Cardiac fibroblast (primary cell): ENCODE measurements at places on chromosomes 3 and 15.
A peak's percentile ranks its signal among the peaks of the same experiment; 100 is the strongest.

- DNase-seq, result no peak
These were observed 35.4 kb upstream of the SUCLG2 start for GRCh38 chr3:67689806-67690205.

DNA sequence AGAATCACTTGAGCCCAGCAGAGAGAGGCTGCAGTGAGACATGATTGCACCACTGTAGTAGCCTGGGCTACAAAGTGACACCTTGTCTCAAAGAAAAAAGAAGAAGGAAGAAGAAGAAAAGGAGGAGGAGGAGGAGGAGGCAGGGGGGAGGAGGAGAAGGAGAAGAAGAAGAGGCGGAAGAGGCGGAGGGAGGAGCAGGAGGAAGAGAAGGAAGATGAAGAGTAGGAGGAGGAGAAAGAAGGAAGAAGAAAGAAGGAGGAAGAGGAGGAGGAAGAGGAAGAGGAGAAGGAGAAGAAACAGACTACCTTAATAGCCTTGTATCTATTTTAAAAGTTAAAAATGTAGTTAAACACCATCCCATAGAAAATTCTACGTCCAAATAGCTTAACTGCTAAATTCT lies 19.1 kb upstream of the ARF4 start:
- no peak for DNase-seq

GRCh38 chr15:74336061-74337005 lies 31.1 kb downstream of the CYP11A1 start:
- peak; percentile 45 for DNase-seq

GRCh38 chr3:126340081-126340511 lies 17.1 kb downstream of the KLF15 start:
- peak; percentile 89 for DNase-seq

- DNase-seq, result no peak
These were observed 109.7 kb upstream of the PDZRN3 start for GRCh38 chr3:73734211-73735089.

- no peak for DNase-seq
These were observed 19.9 kb downstream of the KPNA4 start for GRCh38 chr3:160545504-160545871.

DNA sequence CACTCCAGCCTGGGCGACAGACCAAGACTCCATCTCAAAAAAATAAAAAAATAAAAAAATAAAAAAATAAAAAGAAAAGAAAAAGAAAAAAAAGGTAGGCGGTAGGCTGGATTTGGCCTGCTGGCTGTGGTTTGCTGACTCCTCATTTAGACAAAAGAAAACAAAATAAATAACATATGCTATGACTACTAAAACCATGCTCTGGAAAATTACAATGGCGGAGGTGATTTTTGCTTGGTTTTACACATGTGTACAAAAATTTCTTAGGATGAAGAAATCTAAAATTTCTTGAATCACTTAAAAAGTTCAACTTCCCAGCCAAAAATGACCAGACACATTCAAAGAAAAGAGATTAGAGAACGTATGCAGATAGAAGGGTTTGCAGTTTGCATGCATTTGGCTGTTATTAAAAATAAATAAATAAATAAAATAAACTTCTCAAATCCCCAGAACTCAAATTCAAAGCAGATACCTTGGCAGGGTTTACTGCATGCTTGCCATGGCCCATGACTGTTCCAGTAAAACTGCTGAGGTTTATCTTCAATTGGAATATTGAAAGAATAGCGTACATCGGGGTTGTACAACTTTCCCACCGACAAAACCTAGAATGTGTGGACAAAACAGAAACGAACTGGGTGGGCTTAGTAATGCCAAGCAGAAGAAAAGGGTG lies 65.9 kb downstream of the ADAMTS9 start:
- DNase-seq, result no peak

- no peak for DNase-seq
These were observed 20.9 kb upstream of the MELTF start for GRCh38 chr3:197050511-197050910.

DNA sequence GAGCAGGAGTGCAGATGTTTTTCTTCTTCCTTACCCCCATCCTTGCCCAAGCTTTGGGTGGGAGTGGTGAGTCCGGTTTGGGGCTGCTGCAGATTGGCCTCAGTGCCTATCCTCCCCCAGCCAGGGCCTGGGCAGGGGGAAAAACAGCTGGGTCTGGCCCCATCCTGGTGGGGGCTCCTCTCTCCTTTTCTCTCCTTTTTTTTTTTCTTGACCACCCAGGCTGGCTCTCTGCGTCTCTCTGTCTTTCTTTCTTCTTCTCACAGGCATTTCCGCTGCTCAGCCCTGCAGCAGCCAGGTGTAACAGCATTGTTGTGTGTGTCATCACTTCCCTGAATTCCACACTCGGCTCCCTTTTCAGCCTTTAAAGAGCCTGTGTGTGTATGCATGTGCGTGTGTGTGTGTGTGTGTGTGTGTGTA lies 2.0 kb downstream of the FOXL2NB start:
- no peak for DNase-seq

DNA sequence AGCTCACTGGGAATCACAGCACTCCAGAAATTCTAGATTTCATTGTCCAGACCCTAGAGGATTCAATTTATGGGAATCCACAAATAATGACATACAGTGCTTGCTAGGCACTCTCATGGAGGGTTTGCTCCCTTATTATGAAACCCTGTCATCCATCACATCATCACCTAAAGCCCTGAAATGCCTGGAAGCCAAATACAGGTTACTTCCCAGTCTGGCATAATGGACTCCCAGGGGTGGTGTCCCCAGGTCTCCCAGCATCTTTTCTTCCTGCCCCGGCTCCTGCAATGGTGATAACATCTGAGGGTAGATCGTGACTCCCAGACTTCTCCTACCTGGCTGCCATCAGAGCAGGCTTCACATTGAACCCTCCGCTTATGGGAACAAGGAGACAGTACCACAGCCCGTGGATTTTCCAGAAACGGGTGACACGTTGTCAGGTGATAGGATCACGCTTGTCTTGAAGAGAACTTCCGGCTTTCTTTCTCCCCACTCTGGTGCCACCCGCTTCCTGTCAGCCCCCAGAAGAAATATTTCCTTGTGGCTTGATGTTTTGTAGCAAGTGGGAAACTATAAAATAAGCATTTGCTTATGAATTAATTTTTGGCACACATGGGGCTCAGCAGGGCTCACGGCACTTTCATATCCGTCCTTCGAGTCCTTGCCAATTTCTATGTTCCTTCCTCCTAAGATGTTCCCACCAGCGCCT lies 238.7 kb upstream of the BHLHE40 start:
- DNase-seq, result peak; percentile 69

- no peak for DNase-seq
These were observed 40.8 kb upstream of the ABHD17C start for GRCh38 chr15:80654299-80654698.

- no peak for DNase-seq
These were observed 292.8 kb upstream of the LYSMD4 start for GRCh38 chr15:100026041-100026440.

DNA sequence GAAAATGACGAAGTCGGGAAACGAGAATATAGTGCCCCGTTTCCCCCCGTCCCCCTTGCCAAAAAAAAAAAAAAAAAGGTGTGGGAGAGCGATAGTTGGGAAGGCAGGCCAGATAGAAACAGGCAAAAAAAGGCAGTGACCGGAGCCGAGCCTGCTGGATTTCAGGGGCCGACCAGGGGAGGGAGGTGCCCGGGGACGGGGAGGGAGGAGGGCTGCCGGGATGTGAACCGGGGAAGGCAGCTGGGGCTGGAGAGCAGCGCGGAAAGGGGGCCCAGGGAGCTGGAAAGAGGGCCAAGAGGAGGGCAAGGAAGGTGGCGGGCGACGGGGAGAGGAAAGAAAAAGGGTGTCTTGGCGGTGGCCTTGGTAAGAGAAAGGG lies 837 bp downstream of the LRRN1 start:
- no peak for DNase-seq

GRCh38 chr3:101988596-101988995 lies 139.3 kb downstream of the NFKBIZ start:
- DNase-seq, result no peak

GRCh38 chr3:126358816-126359181 lies 1.6 kb upstream of the KLF15 start:
- DNase-seq, result no peak

GRCh38 chr3:151318313-151318712 lies 1.7 kb upstream of the GPR87 start:
- DNase-seq, result peak; percentile 44

- peak; percentile 85 for DNase-seq
These were observed 206.8 kb downstream of the MAGI1 start for GRCh38 chr3:65831733-65832425.

- peak; percentile 82 for DNase-seq
These were observed 410 bp downstream of the LRRC49 start for GRCh38 chr15:70892912-70893560.

DNA sequence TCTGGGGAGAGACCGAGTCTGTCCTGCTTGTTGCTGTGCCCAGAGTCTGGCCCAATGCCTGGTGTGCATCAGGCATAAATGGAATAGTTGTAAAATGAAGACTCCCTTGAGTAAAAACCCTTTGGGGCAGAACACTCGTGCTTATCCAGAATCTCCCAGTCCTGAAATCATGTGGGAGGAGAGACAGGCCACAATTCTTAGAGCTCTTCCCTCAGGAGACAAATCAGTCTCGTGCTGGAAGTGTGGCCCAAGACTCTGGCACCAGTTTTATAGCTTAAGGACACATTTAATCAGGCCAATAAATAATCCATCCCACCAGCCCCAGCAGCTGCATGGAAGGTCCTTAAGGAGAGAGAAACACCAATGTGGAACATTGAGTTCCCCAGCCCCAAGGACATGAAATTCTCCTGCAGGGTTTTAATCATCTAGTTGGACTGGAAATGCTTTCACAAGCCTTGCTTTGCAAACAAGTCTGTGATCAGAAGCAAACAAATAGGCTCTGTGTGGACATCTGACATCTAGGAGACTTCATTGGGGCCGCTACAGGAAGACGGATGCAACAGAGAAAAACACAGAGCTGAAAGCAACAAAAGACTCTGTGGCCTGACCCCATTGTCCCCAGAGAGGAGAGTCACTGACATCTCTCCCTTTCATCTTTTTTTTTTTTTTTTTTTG lies 70.4 kb downstream of the LSM3 start:
- no peak for DNase-seq

GRCh38 chr3:7332696-7333095 lies 471.8 kb downstream of the GRM7 start:
- no peak for DNase-seq

- DNase-seq, result no peak
These were observed 58.9 kb upstream of the FLNB start for GRCh38 chr3:57949344-57949743.

DNA sequence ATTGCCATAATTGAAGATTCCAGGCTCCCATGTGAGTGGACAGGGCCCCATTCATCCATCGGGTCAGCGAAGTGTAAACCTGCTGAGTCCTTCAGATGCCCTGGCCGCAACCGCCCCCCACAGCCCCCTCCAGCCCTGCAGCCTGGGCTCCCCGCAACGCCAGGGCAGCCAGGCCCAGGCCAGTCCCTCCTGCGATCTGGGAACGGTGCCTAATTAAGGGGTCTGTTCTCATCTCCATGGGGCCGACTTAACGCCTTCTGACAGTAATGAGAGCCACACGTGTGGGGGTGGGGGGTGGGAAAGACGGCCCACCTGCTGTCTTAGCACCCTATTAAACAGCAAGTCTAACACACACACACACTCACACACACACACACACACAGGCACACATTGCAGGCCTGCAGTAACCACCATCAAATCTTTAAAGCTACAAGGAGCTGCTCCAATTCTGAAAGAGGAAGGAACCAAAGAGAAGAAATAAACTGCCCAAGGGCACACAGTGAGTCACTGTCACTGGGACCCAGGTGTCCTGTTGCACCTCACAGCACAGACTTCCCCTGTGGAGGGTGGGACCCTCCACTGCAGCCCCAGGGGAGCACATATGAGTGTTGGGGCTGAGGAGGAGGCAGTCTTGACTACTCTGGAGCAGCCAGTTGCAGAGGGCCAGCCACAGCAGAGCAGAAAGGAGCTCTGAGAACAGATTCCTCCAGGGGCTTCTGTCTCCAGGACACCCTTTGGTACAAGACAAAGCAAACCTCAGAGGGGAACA lies 31.8 kb upstream of the HES1 start:
- no peak for DNase-seq
